ENCODE measurements at places on chromosomes 13 and 19. TPM values are rescaled to one million over a fixed set of nuclear protein-coding genes. Genes with fewer than 3 reads are reported as not detected.

Gene UBE2L5
- total RNA-seq, result not detected

Gene ACTMAP
- total RNA-seq, result 0.79 TPM

Gene YIPF2
- total RNA-seq, result 310 TPM

Gene CAMSAP3
- total RNA-seq, result 7.8 TPM

Gene CEACAM3
- total RNA-seq, result not detected

Gene THSD1
- total RNA-seq, result 1.2 TPM

Gene SOX21
- total RNA-seq, result not detected

Gene BCAM
- total RNA-seq, result 2.4 TPM

Gene NUFIP1
- 2.4 TPM for total RNA-seq

Gene IRF2BP1
- total RNA-seq, result 31.6 TPM

Gene ZNF154
- total RNA-seq, result 5.1 TPM

Gene KRTDAP
- not detected for total RNA-seq

Gene FAM83E
- total RNA-seq, result 1.2 TPM

Gene ATP1A3
- total RNA-seq, result not detected

Gene ZNF714
- 24.1 TPM for total RNA-seq

Gene MAP4K1
- total RNA-seq, result not detected

Gene PPAN
- 20.4 TPM for total RNA-seq

Gene PGLYRP2
- not detected for total RNA-seq

Gene KASH5
- not detected for total RNA-seq

Gene MAST1
- under 0.01 TPM for total RNA-seq

Gene ATP7B
- 18.2 TPM for total RNA-seq

Gene URAD
- not detected for total RNA-seq

Gene GPR18
- not detected for total RNA-seq

Gene CD70
- not detected for total RNA-seq

Gene FUZ
- 25.5 TPM for total RNA-seq

Gene KLK12
- total RNA-seq, result not detected

Gene TSSK6
- 1.1 TPM for total RNA-seq

Gene SLC10A2
- total RNA-seq, result not detected

Gene PSPN
- 1.4 TPM for total RNA-seq

Gene PAN3
- total RNA-seq, result 23.9 TPM

Gene CEACAM19
- 3.4 TPM for total RNA-seq

Gene PCDH17
- 0.43 TPM for total RNA-seq

Gene SHD
- not detected for total RNA-seq

Gene RAB20
- total RNA-seq, result 13.0 TPM

Gene DNMT1
- 40.6 TPM for total RNA-seq

Gene OLFM4
- total RNA-seq, result not detected

Gene RFXAP
- 0.79 TPM for total RNA-seq

Gene KCNN1
- not detected for total RNA-seq

Gene RNF6
- total RNA-seq, result 54.3 TPM

Gene PLVAP
- total RNA-seq, result not detected

Gene GTF3A
- 115 TPM for total RNA-seq

Gene ZNF571
- 3.1 TPM for total RNA-seq

Gene ARHGAP35
- total RNA-seq, result 58.1 TPM
